ENCODE measurements at places on chromosomes 1 and 21.

- no peak for DNase-seq
Measured at GRCh38 chr1:64540265-64540791, 70.4 kb downstream of the CACHD1 start.

DNA sequence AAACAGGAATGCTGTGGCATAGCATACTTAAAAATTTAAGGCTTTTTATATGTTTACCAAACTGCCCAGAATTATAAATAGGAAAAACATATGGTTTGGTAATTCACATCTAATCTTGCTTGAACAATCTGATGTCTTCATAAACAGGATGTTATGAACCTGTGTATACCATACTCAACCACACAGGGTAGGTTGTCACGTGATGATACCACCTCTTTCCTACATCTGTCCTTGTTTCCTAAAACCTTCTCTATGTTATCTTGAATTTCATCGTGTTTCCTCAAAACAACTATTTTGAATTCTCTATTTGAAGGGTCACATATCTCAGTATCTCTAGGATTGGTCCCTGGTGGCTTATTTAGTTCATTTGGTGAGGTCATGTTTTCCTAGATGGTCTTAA, 631.0 kb upstream of the PKN2 start:
- DNase-seq, result no peak

DNA sequence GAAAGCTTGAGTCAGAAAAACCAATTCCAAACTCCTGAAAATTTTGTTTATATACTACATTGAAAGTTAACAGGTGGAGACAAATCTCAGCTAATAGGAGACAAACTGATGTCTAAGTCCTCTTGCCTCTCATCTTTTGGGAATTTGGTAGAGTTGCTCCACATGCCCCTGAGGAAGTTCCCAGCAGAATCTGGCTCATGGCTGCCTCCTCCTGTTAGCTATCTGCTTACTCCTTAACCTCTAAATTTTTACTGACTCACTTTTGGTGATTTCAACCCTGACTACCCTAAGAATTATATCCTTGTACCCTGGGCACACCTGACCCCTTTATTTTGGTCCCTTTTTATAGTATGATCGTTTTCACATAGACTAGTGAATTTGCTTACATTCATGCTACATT, 633.7 kb upstream of the USP24 start:
- DNase-seq, result no peak

GRCh38 chr1:25569597-25570396, 26.4 kb downstream of the LDLRAP1 start:
- no peak for DNase-seq

DNA sequence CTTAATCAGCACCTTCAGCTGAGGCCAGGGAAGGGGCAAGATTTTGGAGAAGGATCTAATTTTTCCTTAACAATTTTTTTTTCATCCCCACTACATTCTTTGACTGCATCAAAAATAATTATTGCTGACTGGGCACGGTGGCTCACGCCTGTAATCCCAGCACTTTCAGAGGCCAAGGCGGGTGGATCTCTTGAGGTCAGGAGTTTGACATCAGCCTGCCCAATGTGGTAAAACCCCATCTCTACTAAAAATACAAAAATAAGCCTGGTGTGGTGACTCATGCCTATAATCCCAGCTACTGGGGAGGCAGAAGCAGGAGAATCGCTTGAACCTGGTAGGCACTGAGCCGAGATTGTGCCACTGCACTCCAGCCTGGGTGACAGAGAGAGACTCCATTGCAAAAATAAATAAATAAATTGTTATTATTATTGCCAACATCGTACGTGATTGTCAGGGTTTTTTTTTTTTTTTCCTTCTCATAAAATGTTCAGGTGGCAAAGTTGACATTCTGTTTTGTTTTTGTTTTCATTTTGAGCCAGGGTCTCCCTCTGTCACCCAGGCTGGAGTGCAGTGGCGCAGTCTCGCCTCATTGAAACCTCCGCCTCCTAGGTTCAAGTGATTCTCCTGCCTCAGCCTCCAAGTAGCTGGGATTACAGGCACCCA, 37.3 kb upstream of the MORC3 start:
- DNase-seq, result no peak

GRCh38 chr21:38205940-38206339, 50.9 kb upstream of the KCNJ15 start:
- DNase-seq, result no peak

- DNase-seq, result no peak
Measured at GRCh38 chr1:118151312-118151937, 33.6 kb downstream of the SPAG17 start.

GRCh38 chr1:117814856-117815797, 114.3 kb downstream of the GDAP2 start:
- no peak for DNase-seq

GRCh38 chr1:55249646-55250398, 34.7 kb upstream of the USP24 start:
- no peak for DNase-seq

DNA sequence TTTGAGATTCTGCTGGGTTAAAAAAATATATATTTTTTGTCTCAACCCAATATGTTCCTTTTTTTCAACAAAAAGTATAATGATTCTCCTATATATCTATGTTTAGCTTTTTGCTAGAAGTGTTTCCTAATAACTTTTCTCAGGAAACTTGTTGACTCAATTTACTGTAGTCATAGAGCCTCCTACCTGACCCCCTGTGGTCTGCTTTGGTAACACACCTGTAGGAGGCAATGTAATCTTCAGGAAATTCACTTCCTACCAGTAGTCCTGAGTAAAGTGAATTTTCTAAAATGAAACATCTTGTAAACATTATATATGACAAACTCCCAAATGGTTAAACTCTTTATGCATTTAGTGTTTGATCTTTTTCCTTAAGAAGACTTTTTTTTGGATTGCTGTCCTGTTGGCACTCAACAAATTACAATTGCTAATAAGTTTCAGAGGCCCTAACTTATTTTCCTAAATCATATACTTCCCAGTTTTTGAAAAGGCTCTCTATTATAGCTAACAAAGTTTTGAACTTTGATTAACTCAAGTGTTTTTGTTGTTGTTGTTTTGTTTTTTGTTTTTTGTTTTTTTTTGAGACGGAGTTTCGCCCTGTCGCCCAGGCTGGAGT, 118.3 kb downstream of the OLFML2B start:
- DNase-seq, result no peak

DNA sequence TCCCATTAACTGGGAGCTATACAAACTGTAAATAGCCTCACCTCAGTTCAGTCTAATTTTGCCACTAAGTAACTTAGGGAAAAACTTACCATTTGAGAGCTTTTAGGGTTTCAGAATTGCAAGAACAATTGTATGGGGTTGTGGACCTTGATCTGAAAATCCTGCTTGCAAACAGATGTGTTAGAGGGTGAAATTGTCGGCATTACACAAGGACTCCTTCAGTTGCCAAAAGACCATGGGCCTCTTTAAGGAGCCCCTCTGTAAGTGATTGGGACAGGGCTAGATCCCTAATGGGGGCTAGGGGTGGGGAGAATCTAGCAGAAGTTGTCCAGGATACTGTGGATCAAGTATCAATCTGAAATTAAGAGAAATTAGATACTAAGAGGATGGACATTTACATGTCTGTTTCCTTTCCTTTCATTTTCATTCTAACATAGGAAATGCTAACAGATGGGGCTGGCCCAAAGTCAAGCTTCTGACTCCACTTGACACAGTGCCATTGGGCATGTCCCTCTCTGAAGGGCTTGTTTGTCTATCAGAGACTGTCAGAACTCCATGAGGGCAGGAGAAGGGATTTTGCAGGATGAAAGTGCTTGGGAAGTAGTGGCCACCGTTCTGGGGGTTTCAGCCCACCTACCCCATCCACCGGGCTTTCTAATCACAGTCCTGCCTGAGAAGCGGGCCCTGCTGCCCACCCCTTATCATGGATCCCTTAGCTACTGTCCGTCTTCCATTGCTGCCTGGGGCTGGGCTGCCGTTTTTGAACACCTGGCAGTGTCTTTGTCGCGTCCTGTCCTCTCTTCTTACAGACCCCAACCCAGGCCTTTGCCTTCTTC, 54.7 kb downstream of the STUM start:
- DNase-seq, result no peak

GRCh38 chr1:152052606-152053005, 15.8 kb upstream of the S100A11 start:
- peak; percentile 80 for DNase-seq

- no peak for DNase-seq
Measured at GRCh38 chr1:207863893-207864535, 46.9 kb downstream of the CD34 start.

- no peak for DNase-seq
Measured at GRCh38 chr1:217369271-217369981, 261.5 kb downstream of the GPATCH2 start.

DNA sequence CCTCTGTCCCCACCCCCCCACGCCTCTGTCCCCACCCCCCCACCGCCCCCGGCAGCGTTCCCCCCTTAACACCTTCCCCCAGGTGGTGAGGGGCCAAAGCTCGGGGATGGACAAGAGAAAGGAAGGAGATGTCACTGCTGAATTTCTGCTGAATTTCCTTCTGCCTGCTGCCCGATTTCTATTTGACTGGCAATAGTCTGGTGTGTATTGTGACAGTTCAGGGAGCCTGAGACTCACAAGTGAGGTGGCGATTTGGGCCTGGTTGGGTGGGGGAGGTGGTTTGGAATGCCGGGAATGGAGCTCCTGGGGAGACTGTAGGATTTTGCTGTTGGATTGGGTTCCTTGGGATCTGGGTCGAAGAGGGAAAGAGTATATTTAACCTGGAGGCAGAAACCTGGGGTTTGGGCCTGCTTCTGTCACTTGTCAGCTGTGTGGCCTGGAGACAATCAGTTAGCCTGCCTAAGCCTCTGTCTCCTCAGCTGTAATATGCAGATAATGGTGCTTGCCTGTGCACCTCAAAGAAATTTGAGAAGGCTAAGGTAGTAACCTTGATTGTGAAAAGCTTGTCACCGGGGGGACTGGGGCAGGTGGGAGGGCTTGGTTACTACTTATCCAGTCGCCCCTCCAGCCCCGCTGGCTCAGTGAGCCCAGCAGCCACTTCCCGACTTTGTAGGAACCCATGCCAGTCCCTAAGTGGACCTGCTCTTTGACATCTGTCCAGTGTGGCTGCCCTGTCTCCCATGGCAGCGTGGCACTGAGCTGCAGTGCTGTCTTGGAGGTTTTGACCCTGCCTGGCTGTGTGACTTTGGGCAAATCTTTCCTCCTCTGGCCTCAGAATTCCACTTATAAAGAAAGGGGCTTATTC, 7.7 kb upstream of the LMNA start:
- DNase-seq, result no peak

GRCh38 chr1:148383966-148384365, 99.1 kb downstream of the PPIAL4G start:
- no peak for DNase-seq

DNA sequence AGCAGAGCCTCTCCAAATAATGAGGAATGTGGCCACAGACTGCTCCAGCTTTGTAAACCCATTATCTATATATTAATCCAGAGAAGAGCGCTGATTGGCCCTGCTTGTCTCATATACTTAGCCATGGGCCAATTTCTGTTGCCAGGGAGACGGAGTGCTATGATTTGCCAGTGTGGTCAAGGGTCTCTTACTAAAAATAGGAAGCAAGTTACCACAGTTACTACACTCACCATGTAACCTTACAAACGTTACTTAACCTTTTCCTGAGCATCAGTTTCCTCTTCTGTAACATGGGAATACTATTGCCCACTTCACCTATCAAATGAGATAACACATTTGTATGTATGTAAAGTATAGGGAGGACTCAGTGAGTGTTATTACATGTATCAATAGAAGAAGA, 7.7 kb upstream of the S100A2 start:
- DNase-seq, result no peak

- no peak for DNase-seq
Measured at GRCh38 chr1:232589812-232590743, 39.9 kb downstream of the SIPA1L2 start.

DNA sequence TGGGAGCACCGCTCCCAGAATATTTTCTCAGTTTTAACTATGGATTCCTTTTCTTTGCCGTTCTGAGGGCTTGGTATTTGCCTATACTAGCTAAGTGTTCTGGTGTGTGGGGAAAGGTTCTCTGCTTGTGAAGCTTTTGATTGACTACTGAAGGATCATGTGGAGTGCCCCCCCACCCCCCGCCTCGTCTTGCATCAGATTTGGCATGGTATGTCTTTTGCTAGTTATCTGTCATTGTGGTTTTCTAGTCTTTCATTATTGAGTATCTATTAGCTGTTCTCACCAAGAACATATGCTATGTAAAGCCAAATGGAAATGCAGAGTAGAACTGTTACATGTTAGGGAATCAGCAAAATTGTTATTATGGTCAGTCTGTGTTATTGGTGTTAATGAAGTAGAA, 58.3 kb downstream of the MACF1 start:
- DNase-seq, result no peak

DNA sequence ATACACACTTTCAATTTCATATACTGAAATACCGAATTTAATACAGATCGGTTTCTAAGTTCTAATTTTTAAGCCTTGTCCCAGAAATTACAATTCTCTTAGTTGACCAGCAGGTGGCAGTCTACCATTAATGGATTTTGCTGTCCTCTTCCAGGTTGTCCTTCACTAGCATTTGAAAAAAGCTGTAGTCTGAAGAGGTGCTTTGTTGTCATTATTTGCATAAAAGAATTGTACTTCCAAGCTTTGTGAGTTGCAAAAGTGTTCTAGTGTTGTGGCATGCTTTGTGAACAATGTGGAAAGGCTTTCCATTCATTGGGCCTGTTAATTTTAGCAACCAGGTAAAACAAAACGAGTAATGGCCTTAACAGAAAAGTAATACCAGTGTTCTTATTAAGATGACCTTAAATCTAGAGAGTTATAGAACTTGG, 193.6 kb downstream of the RPS6KC1 start:
- peak; percentile 59 for DNase-seq

GRCh38 chr1:214840356-214840755, 237.4 kb downstream of the CENPF start:
- DNase-seq, result no peak

DNA sequence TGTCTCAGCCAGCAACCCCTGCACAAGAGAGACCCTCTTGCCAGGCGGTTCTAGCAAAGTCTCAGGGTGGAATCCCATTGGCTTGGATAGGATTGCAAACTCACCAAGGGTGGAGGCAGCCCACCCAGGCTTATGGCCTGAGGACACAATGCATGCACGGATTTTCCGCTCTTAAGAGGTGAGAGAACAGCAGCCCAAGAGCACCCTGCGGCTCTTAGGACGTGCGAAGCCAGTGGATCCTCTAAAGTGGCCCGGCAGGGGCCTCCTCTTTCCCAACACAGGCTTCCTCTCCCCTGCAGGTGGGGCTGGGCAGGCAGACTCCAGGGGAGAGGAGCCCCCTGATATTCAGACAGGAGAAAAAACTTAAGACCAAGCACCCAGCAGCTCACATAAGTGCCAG, 31.2 kb upstream of the TMEM51 start:
- no peak for DNase-seq

All from NCI-H1436 (cell line).